Lung microvascular endothelial cell (primary cell): ENCODE measurements at places on chromosomes 7 and 10.

DNA sequence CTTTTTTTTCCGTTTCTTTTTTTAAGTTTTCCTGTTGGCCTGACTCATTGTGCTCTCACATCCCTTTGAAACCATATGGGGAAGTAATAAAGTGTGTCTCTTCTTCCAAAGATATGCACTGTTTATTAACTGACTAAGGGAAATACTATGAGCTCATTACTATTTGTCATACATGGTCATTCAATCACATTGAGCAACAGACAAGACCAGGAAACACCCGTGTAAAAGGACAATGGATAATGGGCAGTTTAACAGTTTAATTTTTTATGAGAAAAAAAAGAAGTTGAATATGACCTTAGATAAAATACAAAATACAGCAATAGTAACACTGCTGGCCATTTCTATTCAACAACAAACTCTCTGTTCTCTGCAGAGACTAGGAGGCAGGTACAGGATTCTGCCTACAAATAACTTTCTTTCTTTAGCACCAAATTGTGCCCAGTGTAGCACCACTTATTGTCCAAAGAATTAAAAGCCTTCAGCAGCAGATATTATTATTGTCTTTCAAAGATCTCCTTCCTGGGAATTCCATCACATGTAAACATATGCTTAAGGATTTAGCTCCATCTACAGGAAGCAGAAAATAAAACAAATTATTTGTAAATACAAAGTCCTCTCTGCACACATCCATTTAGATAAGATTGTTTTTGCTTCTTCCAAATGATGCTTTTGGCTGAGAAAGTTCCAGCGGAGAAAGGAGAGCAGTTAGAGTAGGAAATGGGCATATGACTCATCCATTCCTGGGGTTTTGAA is 55.0 kb upstream of the AKR1E2 start:
- DNase-seq, result peak; percentile 97

GRCh38 chr7:150973571-150974451 is 4.3 kb downstream of the KCNH2 start:
- no peak for DNase-seq

- peak; percentile 46 for DNase-seq
These were observed at the start of gene GIMAP6 for GRCh38 chr7:150631866-150632864. GIMAP6 (minus strand) TSS chr7:150632385; CDS start chr7:150630142, 2,243 bp downstream.

DNA sequence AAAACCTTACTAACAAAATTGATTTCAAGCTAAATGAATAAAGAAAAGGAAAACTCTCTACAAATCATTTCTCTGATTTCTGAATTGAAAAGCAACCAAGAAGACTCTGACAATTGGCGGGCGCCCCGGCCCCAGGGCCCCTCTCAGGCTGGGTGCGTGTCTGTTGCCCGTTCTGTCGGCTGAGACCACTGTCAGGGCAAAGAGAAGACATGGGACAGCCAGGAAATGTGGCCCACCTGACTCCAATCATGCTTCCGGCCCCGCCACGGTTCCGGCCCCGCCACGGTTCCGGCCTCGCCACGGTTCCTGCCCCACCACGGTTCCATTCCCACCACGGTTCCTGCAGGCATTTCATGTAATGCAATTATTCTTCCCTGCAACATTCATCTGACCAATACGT is 115.9 kb downstream of the PTPRN2 start:
- DNase-seq, result no peak
